Ovary (tissue), 10 donors: ENCODE measurements at places on chromosomes 2 and 18. TPM values are rescaled to one million over a fixed set of nuclear protein-coding genes. Genes with fewer than 3 reads are reported as not detected.
A peak's percentile ranks its signal among the peaks of the same experiment; 100 is the strongest.

DNA sequence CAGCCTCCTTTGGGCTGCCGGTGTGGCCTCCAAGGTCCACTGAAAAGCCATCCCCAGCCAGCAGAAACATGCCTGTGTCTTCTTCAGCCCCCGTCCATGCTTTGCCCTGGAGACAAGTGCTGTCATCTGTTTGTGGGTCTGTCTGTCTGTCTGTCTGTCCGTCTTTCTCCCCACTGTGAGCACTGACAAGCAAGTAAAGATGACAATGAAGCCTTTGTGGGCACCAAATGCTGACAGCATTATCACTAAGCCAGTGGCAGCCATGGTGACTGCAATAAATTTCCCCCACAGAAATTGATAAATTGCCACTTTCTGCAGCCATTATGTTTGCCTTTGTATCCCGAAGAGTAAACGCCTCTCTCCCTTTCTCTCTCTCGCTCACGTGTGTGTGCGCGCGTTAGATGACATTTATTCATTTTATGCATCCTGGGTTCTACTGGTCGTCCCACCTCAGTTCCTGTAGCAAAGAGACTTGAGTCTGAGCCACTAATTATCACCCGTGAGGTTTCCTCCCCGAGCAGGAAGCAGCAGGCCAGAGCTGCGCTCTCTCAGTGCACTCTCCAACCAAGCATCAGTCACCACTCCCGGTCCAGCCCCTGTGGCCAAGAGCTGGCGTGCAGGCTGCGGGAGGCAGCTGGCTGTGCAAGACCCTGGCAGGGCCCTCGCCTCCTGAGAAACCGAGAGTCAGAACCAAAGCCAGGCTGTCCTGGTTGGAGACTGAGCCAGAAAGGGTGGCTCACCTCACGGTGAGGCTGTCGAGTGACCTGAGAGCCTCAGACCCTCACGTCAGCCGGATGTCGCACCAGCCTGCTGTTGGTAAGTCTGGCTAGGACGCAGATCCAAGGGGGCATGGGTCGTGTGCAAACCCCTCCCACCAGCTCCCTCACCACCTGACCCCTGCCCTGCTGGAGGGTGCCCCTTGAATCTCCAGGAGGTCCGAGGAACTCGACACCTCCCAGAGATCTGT is 6.9 kb downstream of the STEAP3 start:
- no peak for DNase-seq

DNA sequence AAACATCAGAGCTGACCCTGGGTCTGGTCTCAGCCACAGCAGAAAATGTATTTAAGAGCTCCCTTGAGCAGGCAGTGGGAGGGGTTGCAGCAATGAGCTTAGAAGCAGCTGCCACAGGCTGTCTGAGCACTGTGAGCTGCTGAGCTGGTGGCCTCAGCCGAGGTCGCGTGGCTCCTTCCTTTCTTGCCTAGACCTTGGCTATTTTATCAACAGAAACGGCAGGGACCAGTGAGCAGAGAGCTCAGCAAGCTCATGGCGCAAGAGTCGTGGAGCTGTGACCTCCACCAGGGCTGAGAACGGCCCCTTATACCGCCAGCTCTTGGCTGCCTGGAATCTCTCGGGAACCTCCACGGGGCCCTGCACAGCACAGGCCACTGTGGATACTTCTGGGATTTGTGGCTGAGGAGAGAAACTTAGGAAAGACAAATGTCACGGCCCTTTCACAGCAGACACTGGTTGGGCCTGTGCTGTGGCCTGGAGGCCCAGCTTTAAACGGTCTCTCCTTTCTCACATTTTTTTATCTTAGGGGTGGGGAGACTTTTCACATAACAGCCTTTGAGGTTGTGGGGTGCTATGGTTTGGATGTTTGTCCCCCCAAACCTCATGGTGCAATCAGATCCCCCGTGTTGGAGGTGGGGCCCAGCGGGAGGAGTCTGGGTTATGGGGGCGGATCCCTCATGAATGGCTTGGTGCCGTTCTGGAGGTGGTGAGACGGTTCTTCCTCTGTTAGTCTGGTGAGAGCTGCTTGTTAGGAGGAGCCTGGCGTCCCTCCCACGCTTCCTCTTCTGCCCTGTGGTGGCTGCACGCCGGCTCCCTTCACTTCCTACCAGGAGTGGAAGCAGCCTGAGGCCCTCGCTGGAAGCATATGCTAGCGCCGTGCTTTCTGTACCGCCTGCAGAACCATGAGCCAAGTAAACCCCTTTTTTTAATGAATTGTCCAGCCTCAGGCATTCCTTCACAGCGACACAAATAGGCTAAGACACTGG is 1.7 kb downstream of the ALLC start:
- peak; percentile 29 for DNase-seq

GRCh38 chr2:14635391-14635871 is 2.9 kb downstream of the LRATD1 start:
- peak; percentile 81 for DNase-seq

CEP68 gene
- 30.3 TPM for total RNA-seq

DNA sequence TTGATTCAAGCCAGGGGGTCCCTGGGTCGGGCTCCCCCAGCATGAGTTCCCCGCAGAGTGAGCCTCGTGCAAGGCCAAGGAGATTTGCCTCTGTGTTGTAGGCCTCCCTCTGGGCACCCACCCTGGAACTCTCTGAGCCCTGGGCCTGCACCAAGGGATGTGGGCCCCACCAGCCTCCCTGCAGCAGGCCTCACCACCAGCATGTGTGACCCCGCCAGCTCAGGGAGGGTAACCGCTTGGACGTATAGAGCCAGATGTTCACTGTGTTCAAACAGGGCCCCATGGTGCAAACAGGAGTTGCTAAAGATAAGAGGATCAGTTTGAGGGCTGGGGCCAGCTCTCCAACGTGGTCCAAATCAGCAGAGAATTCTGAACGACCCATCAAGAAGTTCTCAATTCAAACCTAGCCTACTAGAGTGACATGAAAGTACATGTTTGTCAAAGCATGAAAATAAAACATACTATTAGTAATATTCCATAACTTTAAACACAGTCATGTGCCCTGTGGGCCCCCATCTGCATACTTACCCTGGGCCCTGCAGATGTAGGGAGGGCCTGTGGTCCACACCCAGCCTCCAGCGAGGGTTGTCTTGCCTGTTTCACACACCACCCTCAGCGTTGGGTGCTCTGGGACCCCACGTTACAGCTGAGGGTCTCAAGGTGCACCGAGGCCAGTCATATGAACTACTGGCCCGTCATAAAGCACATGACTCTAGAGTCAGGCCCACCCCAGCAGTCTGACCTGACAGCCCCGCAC is 5.5 kb upstream of the TUBB6 start:
- no peak for DNase-seq

CNGA3 gene
- not detected for total RNA-seq

DNA sequence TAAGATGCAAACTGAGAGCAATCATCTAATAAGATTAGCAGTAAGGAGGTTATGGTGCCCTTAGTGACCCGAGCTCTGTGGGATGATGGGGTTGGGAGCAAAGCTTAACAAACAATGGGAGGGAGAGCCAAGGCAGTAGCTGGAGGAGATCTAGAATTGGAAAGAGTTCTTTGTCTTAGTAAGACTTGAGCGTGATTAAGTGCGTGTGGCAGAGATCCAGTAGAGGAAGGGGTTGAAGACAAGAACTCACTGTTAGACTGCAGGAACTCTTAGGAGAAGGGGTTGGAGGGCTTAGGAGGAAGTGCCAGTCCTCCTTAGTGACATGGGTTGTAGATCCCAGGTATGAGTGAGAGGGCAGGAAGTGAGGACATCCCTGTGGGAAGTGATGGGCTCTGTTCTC is 184.7 kb downstream of the GFPT1 start:
- DNase-seq, result no peak

- DNase-seq, result no peak
Observed at GRCh38 chr2:110688594-110689091, 10.8 kb upstream of the BUB1 start.

C18orf63 gene
- not detected for total RNA-seq

GRCh38 chr2:230688490-230688889 is 24.2 kb upstream of the CAB39 start:
- DNase-seq, result no peak

- no peak for DNase-seq
Observed at GRCh38 chr2:144477957-144478311, 42.0 kb downstream of the ZEB2 start.

- peak; percentile 73 for DNase-seq
Observed at GRCh38 chr2:30447149-30448045, at the start of gene LCLAT1. Gene LCLAT1 (plus strand): TSS chr2:30447246. CDS start chr2:30525591, 78,345 bp downstream.

- no peak for DNase-seq
Observed at GRCh38 chr2:62145478-62146100, 50.3 kb upstream of the B3GNT2 start.

DNA sequence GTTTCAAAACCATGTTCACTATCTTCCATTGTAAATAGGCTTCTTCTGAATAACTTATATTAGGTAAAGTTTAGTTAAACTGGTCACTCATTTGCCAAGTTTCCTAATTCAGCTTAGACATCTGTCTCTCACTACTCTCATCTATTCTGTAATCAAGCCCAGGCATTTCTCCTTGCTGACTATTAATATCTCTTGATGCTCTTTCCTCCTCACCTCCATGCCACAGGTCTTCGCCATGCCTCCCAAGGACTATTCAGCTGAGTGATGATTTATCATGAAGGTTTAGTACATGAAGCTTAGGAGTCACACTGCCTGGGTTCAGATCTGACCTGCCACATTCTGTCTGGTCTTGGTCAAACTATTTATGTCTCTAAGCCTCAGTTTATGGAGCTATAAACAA is 115.5 kb downstream of the SPOPL start:
- DNase-seq, result no peak

GRCh38 chr18:5040476-5040875 is 156.6 kb downstream of the AKAIN1 start:
- DNase-seq, result no peak

TWSG1 gene
- total RNA-seq, result 36.5 TPM

GRCh38 chr18:69400976-69401225 is 213 bp downstream of the DOK6 start:
- no peak for DNase-seq

DNA sequence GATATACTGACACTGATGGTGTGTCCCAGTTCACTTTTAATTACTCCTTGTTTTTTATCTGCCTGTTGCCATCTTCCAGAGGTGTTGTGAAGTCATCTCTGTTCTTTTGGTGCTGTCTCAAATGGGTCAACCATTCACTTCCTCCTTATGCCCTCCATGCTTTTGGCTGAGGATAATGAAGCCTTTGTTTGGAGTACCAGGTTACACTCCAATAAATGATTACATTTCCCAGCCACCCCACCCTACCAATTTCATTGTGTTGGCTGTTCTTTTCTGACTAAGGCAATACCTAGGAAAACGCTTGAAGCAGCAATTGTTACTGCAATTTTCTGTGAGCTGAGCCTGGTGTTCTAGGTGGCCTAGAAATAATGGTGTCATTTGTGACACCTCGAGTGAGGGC is 29.8 kb upstream of the ACTG2 start:
- DNase-seq, result no peak

- DNase-seq, result no peak
Observed at GRCh38 chr18:58732471-58732870, 61.2 kb downstream of the MALT1 start.

GRCh38 chr2:14619441-14619840 is 13.1 kb upstream of the LRATD1 start:
- no peak for DNase-seq

DNA sequence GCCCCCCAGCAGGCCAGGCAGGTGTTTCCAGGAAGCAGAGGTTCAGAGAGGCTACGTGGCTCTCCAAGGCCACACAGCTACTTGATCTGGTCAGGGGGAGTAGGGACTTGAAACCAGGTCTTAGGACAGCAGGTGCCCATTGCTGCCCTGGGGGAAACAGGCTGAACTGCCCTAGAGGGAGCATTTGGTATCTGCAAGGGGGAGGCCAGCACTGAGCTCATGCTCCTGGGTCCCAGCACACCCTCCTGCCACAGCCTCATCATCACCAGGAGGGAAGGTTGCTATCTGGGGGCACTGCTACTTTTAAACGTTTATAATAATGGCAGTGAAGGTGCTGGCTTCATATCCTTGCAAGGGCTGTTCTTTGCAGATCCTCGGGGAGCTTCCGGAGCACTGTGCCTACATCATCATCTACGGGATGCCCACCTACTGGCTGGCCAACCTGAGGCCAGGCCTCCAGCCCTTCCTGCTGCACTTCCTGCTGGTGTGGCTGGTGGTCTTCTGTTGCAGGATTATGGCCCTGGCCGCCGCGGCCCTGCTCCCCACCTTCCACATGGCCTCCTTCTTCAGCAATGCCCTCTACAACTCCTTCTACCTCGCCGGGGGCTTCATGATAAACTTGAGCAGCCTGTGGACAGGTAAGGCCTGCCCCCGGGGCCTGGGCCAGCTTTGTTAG is 36.1 kb downstream of the ABCG8 start:
- DNase-seq, result no peak

RNF144A gene
- total RNA-seq, result 21.8 TPM

DNA sequence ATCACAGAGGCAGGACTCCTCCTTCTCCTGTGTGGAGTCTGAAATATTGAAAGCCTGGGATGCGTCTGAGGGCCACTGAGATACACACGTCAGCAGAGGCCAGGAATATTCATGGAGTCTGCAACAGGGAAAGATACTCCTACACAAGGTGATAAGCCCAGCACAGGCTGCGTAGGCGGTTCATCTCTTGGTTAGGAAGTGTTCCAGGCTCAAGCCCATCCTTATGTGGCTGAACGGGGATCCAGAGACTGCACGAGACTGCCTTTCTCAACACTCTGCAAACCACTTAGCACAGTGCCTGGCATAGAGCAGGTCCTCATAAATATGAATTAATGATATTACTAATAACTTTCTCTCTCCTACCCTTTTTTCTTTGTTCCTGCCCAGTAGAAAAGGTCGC is 29.2 kb upstream of the AGPS start:
- DNase-seq, result no peak
